ENCODE measurements at places on chromosomes 6 and 20.

- DNase-seq = no peak
Observed at GRCh38 chr6:127634178-127634577, 57.2 kb downstream of the C6orf58 start.

- DNase-seq = no peak
Observed at GRCh38 chr6:47844881-47845280, 63.0 kb downstream of the OPN5 start.

DNA sequence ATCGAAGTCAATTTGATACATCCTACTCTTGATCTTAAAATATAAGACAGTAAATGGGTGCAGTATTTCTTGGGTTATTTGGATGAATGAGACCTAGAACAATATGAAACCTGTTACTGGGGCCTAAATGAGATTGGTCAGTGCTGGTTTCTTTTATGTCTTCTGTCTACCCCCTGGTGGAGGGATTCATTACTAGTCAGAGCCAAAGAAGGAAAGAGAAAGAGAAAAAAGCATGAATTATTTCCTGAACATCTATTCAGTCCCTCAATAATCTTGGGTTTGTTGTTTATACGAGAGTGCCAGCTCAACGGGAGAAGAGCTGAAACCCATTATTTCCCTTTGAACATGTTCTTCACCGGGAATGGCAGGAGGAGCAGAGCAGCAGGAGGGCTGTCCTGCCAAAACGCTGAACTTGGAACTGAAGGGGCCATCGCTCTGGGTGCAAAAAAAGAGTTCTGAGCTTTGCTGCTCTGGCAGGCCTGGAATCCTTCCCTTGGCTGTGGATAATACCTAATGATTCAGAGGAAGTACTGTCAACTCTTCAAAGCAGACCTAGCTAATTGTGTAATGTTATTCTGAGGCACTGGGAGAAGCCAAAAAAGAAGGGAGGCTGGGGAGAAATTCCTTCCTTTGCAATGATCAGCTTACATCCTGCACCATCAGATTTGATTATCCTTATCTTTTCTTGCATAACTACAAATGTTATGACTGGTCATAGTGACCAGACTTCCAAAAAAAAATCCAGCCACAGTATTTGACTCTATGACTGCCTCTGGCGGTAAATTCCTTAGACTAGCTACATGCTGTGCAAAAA lies 72.0 kb downstream of the BLOC1S5 start:
- DNase-seq = peak; percentile 41

GRCh38 chr6:169979873-169980432 lies 228.5 kb downstream of the ERMARD start:
- no peak for DNase-seq

- DNase-seq = no peak
Observed at GRCh38 chr6:133100865-133101264, 140.3 kb upstream of the EYA4 start.

DNA sequence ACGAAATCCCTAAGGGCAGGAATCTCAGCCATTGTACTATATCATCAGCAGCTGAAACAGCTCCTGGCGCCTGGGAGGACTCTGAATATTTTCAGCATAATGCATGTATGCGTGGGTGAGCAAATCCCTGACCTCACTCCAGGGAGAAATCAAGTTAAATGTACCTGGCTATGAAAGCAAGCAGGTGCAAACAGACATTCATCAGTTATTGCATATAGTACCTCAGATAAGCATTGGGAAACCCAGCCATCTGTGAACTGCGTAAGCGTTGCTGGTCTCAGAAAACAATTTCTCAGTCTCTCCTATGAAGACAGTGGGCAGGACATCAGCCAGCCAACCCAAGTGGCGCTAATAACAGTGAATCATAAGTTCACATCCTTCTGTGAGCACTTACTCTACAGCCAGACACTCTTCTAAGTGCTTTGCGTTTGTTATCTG lies 622.6 kb downstream of the EPM2A start:
- DNase-seq = peak; percentile 43

DNA sequence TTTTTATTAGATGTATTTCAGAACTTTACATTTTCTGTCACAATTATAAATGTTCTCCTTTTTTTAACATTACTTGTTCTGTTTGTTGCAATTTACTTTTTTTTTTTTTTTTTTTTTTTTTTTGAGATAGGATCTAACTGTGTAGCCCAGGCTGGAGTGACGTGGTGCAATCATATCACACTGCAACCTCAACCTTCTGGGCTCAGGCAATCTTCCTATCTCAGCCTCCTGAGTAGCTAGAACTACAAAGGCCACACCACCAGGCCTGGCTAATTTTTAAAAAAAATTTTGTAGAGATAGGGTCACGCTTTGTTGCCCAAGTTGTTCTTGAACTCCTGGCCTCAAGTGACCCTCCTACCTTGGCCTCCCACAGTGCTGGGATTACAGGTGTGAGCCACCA lies 15.1 kb upstream of the MBOAT1 start:
- no peak for DNase-seq

DNA sequence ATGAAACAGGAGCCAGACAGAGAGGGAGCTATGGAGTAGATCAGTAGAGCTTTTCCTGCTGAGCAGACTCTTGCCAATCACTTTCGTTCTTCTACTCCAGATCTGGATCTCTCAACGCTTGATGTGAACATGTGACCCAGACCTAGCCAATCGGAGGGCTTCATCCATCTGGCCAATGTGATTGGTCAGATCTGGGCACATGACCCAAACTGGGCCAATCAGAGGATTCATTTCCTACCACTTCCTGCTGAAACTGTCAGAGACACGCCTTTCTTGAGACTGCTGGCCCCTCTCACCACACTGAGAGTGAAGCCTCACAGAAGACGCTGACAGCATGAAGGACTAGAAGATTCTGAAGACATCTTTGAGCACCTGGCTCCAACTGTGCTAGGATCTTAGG lies 44.2 kb upstream of the ZMYND8 start:
- no peak for DNase-seq

- DNase-seq = no peak
Observed at GRCh38 chr6:166904101-166904746, 52.1 kb downstream of the RNASET2 start.

GRCh38 chr20:41436679-41437078 lies 70.1 kb upstream of the EMILIN3 start:
- DNase-seq = peak; percentile 61

- no peak for DNase-seq
Observed at GRCh38 chr6:128807577-128807976, 75.4 kb upstream of the LAMA2 start.

GRCh38 chr6:79250107-79250514 lies 15.6 kb upstream of the HMGN3 start:
- DNase-seq = no peak

- no peak for DNase-seq
Observed at GRCh38 chr6:16944596-16944995, 157.3 kb upstream of the STMND1 start.

- no peak for DNase-seq
Observed at GRCh38 chr20:55974491-55975202, 30.7 kb downstream of the CBLN4 start.

GRCh38 chr6:35510916-35511561 lies 1.7 kb downstream of the TULP1 start:
- DNase-seq = no peak

- DNase-seq = no peak
Observed at GRCh38 chr6:168264593-168265335, 54.8 kb downstream of the DACT2 start.

GRCh38 chr20:2653556-2654383 lies 1.3 kb downstream of the NOP56 start:
- DNase-seq = no peak

DNA sequence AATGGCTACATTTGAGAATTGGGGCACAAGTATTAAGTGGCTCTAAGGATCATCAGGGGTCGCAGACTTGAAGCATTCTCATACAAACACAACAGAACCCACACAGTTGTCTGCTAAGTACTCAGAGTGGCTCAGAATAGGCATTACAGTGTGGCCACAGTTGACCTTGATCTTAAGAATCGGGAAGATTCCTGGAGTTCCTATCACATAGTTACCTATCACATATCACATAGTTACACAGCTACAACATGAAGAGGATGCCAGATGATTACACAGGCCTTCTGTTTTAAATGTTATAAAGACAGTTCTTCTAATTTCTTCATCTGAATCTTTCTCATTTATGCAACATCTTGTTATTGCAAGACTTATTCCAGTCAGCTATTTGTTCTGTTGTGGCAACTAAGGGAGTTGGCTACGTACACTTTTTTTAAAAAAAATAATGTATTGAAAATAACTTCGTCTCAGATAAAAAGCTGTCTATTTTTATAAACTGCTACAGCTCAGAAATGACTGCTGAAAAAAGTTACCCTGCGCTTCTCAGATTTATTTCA lies 129.0 kb downstream of the REV3L start:
- DNase-seq = no peak

- DNase-seq = no peak
Observed at GRCh38 chr6:139531148-139532115, 157.0 kb upstream of the CITED2 start.

- DNase-seq = no peak
Observed at GRCh38 chr6:15359335-15359862, 113.5 kb downstream of the JARID2 start.

GRCh38 chr6:149045404-149045803 lies 272.1 kb upstream of the TAB2 start:
- DNase-seq = no peak

DNA sequence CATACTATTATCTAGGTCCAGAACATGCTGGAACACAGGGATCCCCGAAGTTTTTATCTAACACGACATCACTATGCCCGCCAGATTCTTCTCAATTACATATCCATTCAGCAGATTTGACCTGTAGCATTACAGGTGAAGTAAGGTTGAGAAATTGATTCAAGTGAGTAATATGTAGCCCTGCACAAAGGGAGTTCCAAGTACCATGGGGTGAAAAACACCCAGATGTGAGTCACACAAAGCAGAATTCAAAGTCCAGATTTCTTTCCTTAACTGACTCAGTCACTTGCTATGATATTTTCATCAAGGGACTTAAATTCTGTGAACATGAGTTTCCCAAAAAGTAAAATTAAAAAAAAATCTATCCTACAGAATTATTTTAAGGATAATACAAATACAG lies 655.4 kb upstream of the PTCHD4 start:
- DNase-seq = peak; percentile 39

- no peak for DNase-seq
Observed at GRCh38 chr6:10613077-10613476, 81.3 kb downstream of the C6orf52 start.

GRCh38 chr20:62021793-62022385 lies 43.8 kb downstream of the TAF4 start:
- DNase-seq = no peak

DNA sequence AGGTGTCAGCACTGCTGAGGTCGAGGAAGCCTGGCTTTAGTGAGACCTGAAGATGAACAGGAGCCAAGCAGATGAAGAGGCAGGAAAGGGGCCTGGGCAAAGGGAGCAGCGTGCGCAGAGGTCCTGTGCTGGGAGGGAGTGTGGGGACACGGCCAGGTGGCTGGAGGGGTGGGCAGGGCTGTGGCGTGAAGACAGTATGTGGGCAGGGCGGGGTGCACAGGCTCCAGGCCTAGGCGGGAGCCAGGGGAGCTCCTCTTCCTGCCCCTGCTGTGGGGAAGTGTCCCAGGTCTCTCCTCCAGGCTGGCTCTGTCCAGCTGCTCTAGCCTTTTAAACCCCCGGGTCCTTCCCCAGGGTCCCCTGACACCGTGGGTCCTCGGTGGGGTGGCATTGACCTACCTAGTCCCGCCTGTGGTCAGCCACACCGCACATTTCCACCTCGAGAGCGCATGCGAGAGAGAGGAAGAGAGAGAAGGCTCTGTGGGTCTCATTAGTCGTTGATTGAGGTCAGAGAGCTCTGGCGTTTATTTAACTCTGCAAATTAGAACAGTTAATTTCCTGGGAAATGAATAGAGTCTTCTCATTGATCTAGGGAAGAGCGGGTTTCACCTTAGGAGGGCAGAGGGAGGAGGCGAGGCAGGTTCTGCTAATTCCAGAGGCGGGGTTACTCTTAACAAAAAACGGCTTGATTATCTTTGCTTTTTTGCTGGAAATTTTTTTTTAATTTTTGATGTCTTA lies 68.8 kb downstream of the CDH4 start:
- no peak for DNase-seq

DNA sequence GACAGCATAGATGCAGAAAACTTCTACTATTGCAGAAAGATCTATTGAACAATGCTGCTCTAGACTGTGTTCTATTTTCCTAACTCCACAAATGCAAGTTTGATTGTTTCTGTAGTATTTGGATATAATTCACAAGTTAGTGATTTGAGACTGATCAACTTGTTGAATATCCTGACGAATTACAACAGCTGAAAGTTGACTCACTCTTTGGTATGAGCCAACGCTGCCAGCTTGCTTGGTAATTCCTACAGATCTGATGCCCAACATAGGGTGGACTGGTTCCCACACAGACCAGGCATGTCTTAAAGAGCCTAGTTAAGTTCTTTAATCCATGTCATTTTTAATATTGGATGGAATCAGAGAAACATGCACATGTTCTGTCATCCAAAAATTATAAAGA lies 231.0 kb upstream of the RAB32 start:
- no peak for DNase-seq

- no peak for DNase-seq
Observed at GRCh38 chr20:10509376-10509775, 74.3 kb downstream of the SLX4IP start.

DNA sequence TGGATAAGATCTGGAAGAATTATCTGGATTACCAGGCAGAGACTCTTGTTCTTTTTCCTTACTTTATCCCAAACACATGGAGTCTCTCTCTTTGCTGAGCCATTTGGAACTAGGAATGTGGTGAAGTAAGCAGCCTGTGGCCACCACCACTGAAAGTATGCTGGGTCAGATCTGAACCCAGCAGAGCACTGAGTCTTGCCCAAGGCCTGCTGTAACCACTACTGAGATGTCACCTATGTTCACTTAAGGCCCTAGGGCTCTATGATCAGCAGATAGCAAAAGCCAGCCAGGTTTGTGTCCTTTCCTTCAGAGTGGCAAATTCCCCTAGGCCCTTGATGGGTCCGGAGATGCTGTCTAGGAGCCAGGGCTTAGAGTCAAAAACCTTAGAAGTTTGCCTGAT lies 103.3 kb upstream of the PLN start:
- no peak for DNase-seq

GRCh38 chr20:59448851-59449444 lies 148.5 kb downstream of the EDN3 start:
- DNase-seq = no peak

GRCh38 chr20:58037631-58038030 lies 190.8 kb downstream of the ANKRD60 start:
- DNase-seq = no peak

DNA sequence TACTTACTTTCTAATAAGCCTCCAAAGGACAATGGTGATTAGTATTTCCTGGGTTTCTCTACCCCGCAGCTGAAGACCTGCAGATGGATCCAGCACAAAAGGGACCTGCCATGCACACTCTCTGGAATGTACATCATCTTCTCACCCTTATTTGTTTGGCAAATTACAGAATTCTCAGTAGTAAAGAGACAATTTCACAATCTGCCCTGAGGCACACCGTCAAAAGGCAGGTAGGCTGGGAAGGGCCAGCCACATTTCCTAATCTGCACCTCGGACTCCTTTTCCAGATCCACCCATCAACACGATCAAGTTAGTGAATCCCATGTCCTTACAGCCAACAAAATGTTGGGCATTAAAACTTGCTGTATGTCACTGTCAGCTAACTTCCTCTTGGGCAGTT lies 4.9 kb downstream of the OVOL2 start:
- no peak for DNase-seq

GRCh38 chr20:59939879-59940128 lies 301 bp downstream of the PPP1R3D start:
- no peak for DNase-seq

Measured in skeletal muscle cell (primary cell).